ENCODE measurements at places on chromosomes 2 and 18.

DNA sequence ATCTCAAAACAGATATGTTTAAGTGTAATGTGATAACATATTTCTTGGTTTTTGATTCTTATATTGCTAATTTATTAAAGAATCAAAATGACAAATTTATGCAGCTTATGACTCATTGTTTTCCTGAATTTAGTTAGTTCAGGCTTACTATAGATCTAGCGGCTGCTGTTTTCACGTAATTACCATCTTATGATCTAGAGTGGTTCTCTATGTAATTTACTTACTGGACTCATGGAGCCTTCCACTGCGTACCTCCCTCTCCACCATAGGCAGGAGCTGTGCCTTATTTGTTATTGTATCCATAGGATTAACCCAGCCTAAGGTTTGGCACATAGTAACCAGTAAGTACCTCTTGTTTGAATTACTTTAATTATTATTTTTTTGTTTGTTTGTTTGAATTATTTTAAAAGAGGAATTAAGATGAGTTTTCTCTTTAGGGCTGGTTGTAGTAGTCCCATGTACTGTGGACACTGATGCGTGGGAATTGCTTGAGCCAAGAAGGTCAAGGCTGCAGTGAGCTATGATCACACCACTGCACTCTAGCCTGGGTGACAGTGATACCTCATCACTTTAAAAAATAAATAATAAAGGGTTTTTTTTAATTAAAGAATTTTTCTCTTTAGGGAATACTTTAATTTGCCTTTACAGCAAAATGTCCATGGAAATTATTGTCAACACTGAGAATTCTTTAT lies 165.5 kb downstream of the PHLPP1 start:
- no peak for DNase-seq

GRCh38 chr2:236639461-236640235 lies 70.0 kb downstream of the ACKR3 start:
- DNase-seq = no peak

DNA sequence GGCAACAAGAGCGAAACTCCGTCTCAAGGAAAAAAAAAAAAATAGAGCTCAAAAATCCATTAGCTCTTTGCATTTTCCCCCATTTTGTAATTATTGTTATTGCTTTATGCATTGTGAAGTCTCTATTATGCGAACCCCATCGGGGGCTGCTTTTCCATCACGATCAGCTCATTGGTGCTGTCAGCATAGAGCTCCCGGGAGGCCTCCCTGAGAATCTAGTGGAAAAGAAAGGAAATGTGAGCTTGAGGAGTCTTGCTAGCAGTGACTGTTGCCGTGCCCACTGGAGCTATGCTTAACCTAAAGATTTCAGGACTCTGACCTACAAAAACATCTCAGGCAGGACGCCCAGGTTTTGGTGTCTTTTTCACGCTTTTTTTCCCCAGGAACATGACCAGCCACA lies 102.6 kb upstream of the NDUFV2 start:
- DNase-seq = no peak

DNA sequence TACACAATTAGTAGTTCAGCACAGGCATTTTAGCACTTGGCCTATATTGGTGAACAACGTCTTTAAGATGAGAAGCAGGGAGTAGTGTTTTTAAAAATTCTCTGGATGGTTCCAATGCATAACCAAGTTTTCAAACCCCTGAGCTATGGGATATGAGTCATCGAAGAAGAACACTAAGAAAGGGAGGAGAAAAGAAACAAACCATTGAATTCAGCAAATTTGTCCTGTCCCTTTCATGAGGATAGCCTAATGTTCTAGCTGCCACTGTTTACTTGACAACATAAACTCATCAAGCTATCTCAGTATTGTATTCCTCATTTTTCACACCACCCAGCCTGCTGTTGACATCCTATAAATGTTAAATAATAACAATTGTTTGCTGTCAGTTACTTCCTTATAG lies 158.0 kb downstream of the BARD1 start:
- DNase-seq = no peak

- DNase-seq = no peak
These were observed 53.9 kb upstream of the SETBP1 start for GRCh38 chr18:44626807-44627206.
